ENCODE measurements at places on chromosomes 11 and 22. TPM values are rescaled to one million over a fixed set of nuclear protein-coding genes. Genes with fewer than 3 reads are reported as not detected.

The TEX12 gene
- total RNA-seq: not detected

The MS4A6A gene
- not detected for total RNA-seq

The OR8G1 gene
- not detected for total RNA-seq

The MS4A15 gene
- not detected for total RNA-seq

The KRTAP5-11 gene
- total RNA-seq: not detected

The LUZP2 gene
- not detected for total RNA-seq

The LARGE2 gene
- not detected for total RNA-seq

The TMEM121B gene
- total RNA-seq: 0.31 TPM

The SNX32 gene
- total RNA-seq: 1.0 TPM

The OR8G5 gene
- not detected for total RNA-seq

The NAA40 gene
- 29.4 TPM for total RNA-seq

The ZNRD2 gene
- total RNA-seq: 89.3 TPM

The GPHA2 gene
- not detected for total RNA-seq

The OR51B4 gene
- not detected for total RNA-seq

DNA sequence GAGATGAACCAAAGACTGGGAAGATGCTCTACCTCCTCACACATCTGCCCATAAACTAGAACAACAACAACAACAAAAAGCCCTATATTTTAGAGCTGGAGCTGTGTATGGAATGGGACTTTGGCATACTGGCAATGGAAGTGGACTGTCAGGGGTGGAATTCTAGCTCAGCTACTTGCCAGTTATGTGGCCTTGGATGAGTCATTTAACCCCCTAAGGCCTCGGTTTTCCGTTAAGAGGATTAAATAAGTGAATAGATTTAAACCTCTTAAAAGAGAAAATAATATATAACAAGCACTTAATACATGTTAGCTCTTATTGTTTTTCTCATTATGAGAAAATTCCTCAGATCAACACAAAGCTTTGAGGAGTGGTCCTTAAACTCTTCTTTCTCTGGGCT lies 195.0 kb downstream of the KIF18A start:
- no peak for DNase-seq

DNA sequence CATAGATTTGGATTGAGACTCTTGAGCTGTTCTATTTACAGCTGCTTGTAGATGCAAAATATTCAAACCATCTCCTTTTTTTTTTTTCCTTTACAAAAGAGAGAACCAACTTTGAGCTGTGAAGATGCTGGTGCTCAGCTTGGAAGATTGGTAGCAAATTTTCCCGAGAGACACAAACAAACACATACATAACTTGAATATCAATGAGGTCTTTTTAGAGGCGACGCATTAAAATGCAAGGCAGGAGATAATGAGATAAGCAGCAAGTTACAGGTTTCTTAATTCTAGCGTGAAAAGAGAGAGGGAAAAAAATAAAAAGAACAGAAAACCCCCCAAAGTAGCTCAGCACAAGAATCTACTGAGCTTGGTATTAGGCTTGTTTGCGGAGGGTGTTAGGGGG lies 247.0 kb upstream of the SORL1-AS1 start:
- no peak for DNase-seq

DNA sequence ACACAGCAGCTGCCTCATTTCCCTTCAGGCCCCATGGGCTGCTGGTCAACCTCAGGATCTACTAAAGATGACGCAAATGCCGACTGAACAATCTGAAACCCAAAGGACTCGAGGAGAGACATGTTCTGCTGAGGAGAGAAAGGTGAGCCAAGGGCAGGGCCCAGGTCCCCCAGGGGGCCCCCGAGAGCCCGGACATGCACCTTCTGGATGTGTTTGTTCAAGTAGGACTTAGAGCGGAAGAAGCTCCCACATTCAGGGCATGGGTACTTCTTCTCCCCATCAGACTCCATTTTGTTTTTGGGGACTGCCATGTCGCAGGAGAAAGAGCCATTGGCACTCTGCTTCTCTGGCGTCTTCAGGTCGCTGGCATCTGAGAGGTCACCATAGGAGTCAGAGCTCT lies 19.3 kb downstream of the PATZ1 start:
- DNase-seq: no peak

GRCh38 chr11:46456269-46457001 lies 64.9 kb upstream of the CHRM4 start:
- no peak for DNase-seq

- no peak for DNase-seq
Observed at GRCh38 chr22:27452245-27452644, 349.3 kb downstream of the MN1 start.

- no peak for DNase-seq
Observed at GRCh38 chr11:86117712-86118063, 48.8 kb upstream of the PICALM start.

- DNase-seq: no peak
Observed at GRCh38 chr11:42772886-42773285, 538.9 kb upstream of the API5 start.

DNA sequence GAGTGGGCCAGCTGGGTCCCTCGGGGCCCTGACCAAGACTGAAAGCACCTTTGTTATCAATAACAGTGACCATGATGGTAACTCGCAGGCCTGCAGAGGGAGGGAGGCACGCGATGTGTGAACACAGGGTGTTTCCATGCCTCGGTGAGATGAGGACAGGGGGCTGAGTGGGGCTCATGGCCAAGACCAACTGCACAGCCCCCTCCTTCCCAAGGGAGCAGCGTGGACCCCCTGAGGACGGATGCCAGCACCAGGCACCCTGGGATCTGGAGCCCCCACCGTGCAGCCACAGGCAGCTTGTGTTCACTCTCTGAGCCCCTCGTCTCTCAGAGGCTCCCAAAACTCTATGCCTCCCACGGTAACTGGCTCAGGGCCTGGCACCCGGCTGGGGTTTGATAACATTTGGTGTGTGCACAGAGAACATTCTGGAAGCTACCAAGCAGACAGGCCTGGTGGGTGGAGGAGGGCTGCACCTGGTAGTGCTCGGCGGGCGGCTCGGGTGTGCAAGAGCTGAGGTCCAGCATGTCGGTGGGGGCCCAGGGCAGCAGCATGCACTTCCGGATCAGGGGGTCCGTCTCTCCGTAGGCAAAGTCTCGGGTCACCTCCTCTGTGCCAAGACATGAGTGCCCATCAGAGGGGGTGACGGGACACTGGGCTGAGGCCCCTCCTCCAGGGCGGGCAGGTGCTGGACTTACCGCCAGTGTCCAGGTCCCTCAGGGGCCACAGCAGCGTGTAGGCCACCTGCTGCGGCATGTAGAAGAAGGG lies 7.6 kb downstream of the TTLL12 start:
- no peak for DNase-seq

DNA sequence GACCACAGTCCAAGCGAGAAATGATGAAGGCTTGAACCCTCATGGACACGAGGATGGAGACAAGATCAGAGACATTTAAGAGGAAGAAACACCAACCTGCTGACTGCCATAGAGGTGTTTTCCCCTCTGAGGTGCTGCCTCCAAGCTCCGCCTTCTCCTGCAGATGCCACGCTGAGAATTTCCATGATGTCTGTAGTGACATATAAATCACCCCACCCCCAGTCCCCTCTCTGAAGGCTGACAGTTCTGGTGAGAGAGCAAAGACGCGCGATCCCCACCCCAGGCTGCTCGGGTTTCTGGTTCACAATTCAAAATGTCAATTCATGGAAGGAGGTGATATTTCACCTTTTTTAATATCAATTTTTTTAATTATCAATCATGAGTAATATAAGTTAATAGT lies 28.2 kb downstream of the LRRC32 start:
- DNase-seq: no peak

DNA sequence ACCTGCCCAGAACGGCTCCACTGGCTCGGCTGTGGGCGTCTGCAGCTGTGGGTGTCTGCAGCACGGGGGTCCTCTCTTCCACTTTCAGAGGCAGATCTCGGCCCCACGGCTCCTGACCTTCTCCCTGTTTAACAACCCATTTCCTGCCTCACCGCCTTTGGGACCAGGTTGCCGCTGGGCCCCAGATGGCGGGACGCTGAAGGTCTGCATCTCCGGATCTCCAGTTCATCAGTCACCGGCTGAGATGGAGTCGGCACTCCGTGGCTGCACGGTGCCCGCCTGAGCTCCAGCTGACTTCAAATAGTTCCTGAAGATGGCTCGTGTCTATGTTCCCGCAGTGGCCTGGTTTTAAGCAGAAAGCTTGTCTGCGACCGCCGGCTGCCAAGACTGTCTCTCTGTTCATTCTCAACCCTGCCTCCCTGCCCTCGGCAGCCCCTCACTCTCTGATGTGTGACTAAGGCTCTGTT lies 475.9 kb downstream of the BRD1 start:
- DNase-seq: no peak

- DNase-seq: peak; percentile 84
Observed at GRCh38 chr11:128725630-128726319, 31.9 kb downstream of the FLI1 start.

DNA sequence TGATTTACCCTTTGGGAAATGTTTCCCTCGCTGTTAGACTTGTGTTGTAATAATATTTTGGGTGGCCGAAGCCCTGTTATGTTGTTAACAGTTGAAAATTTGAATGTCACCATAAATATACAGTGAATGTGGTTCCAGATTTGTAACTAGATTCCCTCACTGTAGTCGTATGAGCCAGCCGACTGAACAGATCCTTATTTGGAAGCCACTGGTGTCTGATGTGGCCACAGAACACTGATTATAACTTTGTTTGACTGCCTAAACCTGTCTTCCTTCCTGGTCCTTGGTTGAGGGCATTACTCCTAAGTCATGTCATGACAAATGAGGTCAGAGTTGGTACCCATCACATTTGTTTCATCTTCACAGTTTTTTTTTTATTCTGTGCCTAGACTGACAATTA lies 45.4 kb downstream of the YAP1 start:
- no peak for DNase-seq

DNA sequence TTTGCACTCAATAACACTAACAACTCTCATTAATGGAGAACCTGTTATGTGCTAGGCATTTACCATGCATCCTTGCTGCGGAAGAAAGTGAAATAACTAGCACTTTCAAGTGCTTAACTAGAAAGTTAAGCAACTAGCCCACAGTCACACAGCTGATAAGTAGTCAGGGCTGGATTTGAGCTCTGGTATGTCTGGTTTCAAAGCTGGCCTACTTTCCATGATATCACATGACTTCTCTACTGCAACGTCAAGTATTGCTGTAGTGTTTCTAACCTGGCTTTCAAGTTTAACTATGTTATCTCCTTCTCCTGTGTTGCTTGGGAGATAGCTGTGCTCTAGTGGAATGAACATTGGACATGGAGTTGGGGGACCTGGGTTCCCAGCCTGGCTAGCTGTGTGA lies 12.1 kb downstream of the SLC15A3 start:
- no peak for DNase-seq

DNA sequence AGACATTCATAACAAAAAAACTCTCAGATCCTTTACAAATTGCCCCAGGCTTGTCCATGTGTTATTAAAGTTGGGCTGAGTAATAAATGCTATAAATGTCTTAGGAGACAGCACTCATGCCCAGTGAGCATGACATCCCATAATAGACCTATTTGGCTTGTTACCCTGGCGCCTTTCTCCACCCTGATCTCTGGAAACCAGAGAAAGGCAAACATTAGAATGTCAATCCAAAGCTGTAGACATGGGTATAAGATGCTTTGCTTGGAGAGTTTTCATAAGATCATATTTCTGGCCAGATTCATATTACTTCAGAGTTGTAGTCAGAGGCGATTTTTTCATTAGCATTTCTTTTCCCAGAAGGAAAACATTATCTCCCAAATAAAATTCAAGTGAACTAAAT lies 161.3 kb upstream of the UBASH3B start:
- no peak for DNase-seq

- DNase-seq: no peak
Observed at GRCh38 chr11:95230810-95231126, 234 bp downstream of the SESN3 start.

- DNase-seq: peak; percentile 92
Observed at GRCh38 chr22:41285441-41285819, 557 bp downstream of the RANGAP1 start.

GRCh38 chr11:103370076-103370475 lies 260.9 kb downstream of the DYNC2H1 start:
- no peak for DNase-seq

DNA sequence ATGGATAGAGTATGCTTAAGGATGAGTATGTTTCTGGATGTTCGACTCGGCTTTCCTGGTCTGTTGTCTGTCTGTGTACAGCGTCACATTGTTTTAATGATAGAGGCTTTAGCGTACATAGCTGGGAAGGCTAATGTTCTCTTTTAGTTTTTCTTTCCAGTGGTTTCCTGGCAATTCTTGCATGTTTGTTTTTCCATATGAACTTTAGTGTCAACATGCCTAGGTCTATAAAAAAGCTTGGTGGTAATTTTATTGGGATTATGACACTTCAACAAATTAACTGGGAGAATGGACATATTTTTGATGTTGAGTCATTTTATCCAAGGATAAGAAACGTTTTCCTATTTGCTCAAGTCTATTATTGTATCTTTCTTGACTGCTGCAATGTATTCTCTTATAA lies 17.6 kb downstream of the F2 start:
- DNase-seq: no peak

DNA sequence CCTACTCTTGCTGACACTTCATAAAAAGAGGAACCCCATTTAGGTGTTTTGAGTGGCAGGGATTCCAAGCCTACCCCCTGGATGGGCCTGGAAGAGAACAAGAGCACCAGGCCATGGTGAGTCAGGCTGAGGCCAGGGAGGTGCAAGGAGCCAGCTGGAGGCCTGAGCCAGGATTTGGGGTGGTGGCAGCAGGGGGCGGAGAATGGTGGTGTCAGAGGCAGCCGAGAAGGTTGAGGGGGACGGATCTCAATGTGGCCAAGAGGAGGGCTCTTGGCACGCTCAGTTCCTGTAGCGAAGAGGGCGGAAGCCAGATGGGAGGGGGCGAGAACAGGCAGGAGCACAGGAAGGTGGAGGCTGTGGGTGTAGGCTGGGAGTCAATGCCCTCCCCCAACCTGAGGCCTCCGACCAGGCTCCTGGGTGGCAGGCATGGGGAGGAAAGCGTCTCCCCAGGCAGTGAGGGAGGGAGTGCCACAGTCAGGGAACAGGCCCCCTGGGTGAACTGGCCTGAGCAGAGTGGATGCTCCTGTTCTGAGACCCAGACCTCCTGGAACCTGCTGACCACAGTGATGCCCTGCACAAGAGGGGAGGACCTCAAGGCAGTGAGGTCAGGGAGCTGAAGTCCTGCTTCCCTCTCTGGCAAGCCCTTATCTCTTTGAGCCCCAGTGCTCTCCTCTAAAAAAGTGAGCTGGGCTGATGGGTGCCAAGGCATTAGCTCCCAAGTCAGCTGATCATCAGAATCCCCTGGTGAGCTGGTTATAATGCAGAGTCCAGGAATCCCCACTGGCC lies 13.9 kb downstream of the RTN4RL2 start:
- DNase-seq: no peak

DNA sequence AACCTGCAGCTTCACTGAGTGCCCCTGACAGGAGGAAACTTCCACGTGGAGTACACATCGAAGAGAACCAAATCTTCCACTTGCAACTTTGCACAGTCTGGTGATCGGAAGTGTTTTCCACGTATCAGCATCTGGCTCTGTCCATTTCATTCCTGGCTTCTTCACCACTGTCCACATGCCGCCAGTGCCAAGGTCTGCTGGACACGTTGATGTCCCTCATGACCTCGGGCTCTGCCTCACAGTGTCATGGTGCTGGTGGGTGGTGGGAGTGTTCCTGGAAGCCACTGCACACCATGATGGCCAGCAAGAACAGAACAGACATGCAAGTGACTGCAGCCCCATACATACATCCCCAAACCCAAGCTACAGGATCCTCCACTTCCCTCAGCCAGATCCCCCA lies 48.4 kb downstream of the WNT11 start:
- no peak for DNase-seq

GRCh38 chr11:25958045-25958444 lies 373.9 kb upstream of the ANO3 start:
- no peak for DNase-seq

- DNase-seq: no peak
Observed at GRCh38 chr22:43479962-43480361, 68.1 kb downstream of the MPPED1 start.

- no peak for DNase-seq
Observed at GRCh38 chr22:46614025-46614931, 5.9 kb upstream of the GRAMD4 start.
